AG09309 (cell line): ENCODE measurements at places on chromosomes 16 and 17.

GRCh38 chr16:70687102-70687511, 1.3 kb upstream of the MTSS2 start:
- no peak for DNase-seq

DNA sequence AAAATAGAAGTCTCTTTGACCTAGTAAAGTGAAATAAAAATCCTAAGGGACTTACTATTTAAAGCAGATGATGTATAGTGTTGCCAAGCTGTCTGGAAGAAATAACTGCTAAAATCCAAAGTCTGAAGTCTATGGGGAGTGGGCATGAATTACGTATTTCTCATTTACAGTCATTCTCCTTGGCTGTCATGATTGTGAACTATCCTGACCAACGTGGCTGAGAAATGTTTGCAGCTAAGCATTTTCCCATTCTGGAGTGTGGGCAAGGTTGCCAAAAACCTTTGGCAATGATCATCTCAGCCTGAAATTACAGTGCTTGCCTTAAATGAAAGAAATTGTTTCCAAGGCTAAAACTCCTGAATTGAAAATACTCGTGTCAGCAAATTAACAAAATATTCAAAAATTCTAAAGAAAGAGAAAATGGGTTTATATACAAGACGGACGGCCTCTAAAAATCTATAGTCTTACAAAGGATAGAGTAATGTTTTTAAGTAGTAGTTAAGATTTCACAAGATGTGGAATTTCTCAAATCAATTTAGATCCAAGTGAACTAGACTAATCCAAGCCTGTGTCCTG, 77.0 kb downstream of the CACNG1 start:
- no peak for DNase-seq

GRCh38 chr17:43791589-43791988, 11.4 kb downstream of the CFAP97D1 start:
- DNase-seq, result no peak

GRCh38 chr17:82237746-82238471, 9.1 kb downstream of the SLC16A3 start:
- DNase-seq, result no peak

DNA sequence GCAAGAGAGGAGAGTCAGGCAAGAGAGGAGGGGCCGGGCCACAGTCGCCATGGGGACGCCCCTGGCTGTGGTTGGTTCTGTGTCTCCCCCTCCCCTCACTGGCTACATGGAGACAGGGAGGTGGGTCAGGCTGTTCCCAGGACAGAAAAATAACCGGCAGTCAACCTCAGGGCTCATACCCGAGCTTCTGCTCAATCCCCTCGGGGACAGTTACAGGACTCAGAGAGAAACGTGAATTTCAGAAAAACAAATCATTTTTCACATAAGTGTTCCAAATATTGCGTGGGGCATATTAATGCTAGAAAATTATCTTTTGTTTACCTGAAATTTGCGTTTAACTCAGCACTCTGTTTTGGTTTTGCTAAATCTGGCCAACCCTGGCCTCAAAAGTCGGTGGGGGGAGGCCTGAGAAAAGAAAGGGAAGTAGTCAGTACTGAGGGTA, 22.2 kb upstream of the CPSF4L start:
- DNase-seq, result no peak

DNA sequence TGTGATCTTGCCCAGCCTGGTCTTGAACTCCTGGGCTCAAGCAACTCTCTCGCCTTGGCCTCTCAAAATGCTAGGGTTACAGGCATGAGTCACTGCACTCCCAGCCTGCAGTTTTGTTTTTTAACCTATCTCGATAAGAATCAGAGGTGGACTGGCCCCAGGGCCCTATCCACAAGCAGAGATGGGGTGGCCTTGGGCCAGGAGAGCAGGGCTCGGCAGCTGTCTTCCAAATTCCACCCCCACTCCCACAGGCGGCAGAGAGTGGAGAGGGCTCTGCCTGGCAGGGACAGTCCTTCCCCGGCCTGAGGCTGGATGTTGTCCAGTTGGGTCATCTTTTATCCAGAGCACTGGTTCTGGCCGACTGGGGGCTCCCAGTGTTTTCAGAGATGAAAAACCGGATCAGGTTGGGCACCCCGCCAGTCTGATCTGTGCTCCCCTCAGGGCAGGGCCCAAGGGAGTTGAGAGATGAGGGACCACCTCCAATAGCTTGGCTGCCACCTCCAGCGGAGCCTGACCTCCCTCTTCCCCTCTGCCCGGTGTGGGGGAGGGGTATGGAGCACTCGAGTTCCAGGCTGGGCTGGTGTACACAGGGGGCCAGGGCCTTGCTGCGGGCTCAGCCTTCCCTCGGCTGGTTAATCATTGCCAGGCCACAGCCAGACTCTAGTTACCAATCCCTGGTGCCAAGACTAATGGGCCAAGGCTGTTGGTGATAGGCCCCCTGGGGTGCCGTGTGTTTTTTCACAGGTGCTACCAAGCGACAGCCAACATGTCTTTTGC, 30.3 kb upstream of the MYO15B start:
- DNase-seq, result no peak

DNA sequence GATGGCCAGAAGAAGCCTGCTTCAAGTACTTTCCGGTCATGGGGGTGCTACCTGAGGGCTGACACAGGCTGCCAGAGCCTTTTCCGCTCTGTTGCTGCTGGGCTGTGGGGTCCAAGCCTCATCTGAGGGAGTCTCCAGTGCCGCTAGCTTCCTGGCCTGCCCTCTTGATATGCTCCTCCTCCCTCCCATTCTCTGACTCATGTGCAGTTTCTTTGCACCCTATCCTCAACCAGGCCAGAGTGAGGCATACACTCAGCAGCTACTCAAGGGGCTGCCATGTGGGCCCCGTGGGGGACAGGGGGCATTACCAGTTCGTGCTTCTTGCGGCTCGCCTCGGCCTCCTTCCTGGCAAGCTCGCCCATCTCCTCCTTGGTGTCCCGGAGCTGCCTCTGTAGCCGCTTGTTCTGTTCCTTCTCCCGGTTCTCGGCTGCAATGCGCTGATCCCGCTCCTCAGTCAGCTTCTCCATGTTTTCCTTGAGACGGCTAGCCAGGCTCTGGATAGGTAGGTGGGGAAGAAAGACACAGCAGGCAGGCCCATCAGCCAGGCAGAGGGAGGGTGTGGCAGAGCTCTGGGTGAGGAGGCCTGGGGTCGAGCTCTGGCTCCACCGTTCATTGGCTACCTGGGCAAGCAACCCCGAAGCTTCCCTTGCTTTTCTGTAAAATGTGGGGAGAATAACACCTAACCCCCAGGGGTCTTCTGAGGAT, 43.8 kb downstream of the PIPOX start:
- no peak for DNase-seq

DNA sequence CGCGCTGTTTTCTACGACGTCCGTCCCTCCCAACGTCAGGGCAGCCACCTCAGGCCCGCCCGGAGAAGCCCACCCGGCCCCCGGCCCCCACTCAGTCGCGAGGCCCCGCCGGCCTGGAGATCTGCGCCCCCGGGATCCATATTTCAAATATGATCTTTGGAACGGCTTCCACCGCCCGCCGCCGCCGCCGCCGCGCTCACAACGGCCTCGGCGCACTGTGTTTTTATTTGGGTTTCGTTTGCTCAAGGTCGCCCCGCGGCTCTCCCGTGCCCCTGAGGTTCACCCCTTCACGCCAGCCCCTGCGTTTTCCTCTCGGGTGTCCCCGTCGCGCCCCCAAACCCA, 4.2 kb upstream of the CBX4 start:
- DNase-seq, result no peak

DNA sequence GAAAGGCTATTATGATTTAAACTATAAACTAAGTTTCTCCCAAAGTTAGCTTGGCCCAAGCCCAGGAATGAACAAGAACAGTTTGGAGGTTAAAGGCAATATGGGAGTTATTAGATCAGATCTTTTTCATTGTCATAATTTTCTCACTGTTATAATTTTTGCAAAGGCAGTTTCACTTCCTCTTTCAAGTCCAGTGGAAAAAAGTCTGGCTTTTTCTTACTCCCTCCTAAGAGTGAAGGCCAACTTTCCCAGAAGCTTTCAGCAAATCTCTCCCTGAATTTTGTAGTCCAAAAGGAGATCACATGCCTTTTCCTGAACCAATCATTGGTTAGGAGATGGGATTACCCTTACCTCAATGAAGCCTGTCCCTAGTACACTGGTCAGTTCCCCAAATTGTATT, 9.1 kb upstream of the BLMH start:
- no peak for DNase-seq

- DNase-seq, result no peak
Observed at GRCh38 chr16:53510704-53511070, 7.7 kb upstream of the AKTIP start.

DNA sequence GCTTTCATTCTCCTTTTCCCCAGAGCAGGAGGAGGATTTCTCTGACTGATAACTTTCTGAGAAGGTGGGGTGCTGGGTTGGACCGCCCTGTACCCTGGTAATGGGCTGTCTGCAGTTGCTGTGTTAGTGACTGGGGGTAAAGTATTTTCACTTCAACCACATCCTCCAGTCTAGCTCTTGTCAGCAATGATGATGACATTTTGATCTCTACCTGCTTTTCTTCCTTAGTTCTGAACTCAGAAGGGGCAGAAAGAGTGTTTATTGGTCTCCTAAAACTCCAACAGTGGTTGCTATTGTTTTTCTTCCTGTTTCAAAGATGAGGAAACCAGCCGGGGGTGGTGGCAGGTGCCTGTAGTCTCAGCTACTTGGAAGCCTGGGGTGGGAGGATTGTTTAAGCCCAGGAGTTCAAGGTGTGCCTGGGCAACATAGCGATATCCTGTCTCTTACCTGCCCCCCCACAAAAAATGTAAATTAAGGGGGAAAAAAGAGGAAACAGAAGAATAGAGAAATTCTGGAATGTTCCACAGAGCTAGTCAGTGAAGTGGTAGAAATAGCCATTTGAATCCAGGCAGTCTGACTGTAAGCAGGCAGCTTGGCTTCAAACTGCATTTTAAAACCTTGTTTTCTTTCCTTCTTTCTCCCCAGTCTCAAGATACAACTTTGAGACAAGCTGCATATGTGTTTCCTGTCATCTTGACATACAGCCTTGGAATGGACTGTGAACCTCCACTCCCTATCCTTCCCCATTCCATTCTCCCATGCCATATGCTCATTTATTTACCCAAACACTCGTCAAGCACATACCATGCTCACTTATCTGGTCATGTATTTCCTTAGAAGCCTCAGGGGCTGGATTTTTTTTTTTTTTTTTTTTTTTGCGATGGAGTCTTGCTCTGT, 3.3 kb upstream of the N4BP1 start:
- no peak for DNase-seq

DNA sequence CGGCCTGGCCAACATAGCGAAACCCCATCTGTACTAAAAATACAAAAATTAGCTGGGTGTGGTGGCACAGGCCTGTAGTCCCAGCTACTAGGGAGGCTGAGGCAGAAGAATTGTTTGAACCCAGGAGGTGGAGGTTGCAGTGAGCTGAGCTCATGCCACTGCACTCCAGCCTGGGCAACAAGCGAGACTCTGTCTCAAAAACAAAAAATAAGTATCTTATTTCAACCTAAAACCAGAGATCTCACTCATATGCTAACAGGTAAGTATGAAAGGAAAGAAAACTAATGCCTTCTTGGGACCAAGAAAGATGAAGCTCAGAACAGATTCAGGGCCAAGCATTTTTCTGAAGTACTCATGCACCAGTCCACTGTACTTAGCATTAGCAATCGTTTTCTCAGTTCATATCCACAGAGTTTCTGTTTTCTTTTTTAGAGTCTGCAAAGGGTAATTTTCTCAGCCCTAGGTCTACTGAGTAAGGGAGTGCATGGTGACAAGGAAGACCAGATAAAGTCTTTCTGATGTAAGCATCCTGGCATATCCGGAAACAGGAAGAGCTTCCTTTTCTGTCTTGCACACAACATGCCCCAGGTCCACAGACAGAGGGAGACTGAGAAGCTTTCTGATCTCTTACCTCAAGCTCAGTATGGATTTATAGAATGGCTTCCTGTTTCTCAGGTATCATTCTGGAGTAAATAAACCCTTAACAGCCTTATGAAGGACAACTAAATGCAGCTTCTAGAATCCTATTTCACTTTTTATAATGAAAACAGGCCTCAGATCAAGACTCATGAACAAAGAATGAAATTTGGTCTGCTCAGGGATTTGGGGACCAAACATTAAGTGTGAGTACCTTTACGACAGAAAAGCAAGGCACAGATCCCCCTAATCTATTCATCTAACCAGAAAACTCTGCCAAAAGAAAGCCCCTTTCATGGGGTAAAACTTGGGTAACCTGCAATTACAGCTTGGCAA, 38.7 kb upstream of the FOXJ1 start:
- no peak for DNase-seq

DNA sequence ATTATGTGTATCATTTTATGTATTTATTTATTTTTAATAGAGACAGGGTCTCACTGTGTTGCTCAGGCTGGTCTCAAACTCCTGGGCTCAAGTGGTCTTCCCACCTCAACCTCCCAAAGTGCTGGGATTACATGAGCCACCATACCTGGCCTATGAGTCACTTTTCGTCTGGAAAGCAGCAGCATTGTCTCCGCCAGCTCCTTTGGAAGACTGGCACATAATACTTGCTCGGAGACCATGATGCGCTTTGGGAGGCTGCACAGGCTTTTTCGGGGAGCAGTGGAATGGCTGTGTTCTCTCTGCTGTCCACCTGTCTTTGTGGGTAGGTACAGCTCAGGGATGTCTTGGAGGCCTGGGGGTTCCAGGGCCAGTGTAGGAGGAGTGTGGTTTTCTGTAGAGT, 102.2 kb downstream of the AATF start:
- no peak for DNase-seq

GRCh38 chr17:28228109-28228840, 90.7 kb upstream of the TMEM97 start:
- no peak for DNase-seq
